HT1080 (cell line): ENCODE measurements at places on chromosomes 1 and 21.
A peak's percentile ranks its signal among the peaks of the same experiment; 100 is the strongest.

DNA sequence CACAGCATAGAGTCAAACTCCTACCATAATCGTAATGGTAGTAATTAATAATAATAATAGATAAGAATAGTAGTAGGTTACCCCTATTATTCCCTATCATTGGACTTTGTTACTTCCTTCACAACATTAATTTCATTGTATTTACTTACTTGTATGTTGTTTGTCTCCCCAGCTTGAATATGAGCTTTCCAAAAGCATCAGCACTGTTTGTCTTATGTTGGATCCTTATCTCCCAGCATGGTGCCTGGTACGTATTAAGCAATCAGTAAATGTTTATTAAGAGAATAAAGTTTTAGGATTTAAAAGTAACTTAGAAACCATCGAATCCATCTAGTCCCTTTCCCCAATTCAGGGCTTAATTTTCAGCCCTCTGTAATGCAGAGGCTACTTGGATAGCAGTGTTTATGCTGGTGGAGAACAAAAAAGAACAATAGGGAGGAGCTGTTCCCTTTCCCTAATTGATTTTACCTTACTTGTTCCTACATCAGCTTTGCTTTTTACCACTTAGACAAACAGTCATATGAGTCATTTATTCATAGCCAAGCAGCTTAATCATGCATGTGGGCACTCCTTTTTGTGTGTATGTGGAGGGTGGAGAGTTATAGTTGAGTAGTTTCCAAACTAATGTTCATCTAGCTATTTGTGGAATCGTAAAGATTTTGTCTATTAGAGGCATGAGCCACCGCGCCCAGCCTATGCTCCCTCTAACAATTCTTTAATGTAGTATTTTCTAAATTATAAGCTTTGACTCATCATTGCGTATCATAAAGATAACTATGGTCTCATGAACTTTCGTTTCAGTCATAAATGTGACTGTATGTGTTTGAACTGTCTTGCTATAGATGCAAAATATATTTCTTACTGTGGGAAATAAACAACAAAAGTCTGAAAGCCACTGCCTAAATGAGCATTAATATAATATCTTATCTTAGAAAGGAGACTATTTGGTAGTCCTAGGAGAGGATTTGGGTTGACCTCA is 20.9 kb upstream of the DR1 start:
- DNase-seq, result peak; percentile 79

- no peak for DNase-seq
Measured at GRCh38 chr1:235152235-235152634, 8.8 kb downstream of the RBM34 start.

- no peak for DNase-seq
Measured at GRCh38 chr1:54945393-54945936, 35.0 kb upstream of the TMEM61 start.

GRCh38 chr1:5256793-5257192 is 602.4 kb downstream of the AJAP1 start:
- DNase-seq, result no peak

- no peak for DNase-seq
Measured at GRCh38 chr21:37251294-37251634, 15.9 kb downstream of the VPS26C start.

- DNase-seq, result no peak
Measured at GRCh38 chr1:84462118-84462517, 16.9 kb upstream of the RPF1 start.

DNA sequence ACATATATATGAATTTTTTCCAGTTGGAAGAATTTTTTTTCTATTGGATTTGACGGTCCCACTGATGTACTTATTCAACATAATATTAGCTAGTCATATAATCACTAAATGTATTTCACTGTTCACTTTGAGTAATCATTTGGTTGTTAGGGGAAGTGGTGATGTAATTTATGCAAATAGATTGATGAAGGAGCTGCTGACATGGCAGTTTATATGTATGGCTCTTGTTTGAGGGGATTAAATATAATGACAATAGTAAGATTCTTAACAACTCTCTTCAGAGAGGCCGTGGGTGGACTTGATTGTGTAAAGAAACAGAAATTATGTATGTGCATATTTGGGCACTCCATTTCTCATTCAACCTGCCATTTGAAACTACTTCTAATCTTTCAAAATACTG is 653.6 kb upstream of the ADGRL4 start:
- no peak for DNase-seq

- DNase-seq, result no peak
Measured at GRCh38 chr1:231934797-231935196, 308.2 kb downstream of the DISC1 start.

DNA sequence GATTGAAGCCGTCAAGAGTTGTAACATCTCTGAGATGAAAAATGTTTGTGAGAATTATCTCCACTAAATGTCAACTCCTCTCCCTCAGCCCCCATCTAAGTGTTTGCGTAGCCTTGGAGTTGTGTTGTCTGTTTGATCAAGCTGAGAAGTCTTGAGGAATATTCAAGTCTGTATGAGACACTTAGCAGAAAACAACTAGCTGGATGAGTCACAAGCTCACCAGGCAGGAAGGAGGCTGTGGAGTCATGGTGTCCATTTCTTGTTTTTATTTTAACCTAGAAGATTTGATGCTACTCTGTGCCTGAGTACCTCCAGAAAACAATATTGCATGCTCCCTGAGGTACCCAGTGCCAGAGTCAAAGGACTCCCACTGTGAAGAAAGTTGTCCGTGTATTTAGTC is 211.6 kb upstream of the PLXNA2 start:
- peak; percentile 78 for DNase-seq

- no peak for DNase-seq
Measured at GRCh38 chr1:205805082-205805711, 7.8 kb downstream of the SLC41A1 start.

- DNase-seq, result no peak
Measured at GRCh38 chr1:97331165-97331564, 589.7 kb downstream of the DPYD start.

- DNase-seq, result peak; percentile 58
Measured at GRCh38 chr21:31752352-31752751, 20.4 kb upstream of the SCAF4 start.

DNA sequence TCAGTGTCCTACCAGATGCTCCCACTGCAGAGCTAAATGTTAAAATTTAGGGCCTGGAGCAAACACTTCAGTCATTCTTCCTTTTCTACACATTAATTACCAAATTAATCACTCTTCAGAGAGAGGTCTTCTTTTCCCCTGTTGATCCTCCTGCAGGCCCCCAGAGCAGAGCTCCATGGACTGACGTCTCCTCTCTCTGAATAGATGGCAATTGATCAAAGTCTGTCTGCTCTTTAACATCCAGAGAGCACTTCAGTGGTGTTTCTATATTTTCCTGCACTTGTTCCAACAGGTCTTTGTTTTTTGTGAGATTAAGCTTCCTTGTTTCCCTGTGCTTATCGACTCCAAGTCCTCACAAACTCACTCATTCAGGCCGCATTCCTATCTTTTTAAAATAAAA is 239.3 kb downstream of the SIPA1L2 start:
- DNase-seq, result no peak

- no peak for DNase-seq
Measured at GRCh38 chr1:241579434-241579833, 47.3 kb downstream of the KMO start.

DNA sequence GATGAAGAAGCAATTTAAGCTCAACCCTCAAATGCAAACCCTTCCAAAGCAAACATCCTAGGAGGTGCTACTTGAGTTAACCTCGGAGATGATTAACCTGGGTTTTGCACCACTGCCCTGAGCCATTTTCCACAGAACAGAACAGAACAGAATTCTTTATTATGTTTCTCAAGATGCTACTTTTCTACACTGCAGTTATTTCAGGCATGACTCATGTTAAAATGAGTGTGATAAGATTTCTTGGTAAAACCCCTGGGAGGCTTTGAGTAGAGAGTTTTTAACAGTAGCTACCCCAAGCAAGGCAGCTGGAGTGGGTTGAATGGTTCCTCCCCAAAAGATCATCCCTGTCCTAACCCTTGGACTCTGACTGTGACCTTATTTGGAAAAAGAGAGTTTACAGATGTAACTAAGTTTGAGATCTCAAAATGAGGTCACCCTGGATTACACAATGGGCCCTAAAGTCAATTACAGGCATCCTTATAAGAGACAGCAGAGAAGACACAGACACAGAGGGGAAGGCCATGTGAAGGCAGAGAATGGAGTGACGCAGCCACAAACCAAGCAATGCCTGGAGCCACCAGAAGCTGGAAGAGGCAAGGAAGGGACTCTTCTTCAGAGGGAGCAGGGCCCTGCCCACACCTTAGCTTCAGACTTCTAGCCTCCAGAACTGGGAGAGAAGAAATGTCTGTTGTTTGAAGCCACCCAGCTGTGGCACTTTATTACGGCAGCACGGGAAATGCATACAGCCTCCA is 153.4 kb downstream of the ETS2 start:
- peak; percentile 11 for DNase-seq
